ENCODE measurements at places on chromosomes 7 and 10.

DNA sequence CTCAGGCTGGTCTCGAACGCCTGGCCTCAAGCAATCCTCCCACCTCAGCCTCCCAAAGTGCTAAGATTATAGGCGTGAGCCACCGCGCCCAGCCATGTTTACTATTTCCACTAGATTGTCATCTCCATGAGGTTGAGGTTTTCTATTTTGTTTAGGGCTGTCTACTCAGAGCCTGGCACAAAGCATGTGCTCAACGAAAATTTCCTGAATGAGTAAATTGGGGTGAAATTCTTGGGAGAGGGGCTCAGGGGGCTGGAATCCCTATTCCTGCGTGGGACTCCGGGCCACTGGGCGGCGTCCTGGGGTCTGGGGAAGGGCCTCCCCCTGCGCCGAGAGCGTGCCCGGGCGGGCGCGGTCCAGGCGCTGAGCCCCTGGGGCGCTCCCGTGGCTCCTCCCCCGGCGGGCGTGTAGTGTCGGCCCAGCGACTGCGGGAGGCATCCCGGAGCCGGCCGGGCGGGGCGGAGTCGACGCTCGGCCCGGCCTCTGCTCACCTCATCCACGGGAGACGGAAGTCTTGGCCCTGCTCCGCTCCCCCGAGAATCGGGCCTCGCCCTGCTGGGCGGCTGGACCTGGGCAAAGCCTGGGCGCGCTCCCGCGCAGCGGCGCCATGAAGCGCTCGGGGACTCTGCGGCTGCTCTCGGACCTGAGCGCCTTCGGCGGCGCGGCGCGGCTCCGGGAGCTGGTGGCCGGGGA lies at the start of gene HPS6:
Gene HPS6, plus strand, starts transcription at position 482 of the 693 bp plus-strand sequence. Its CDS starts 126 bp downstream, at position 608.
- peak; percentile 95 for DNase-seq

GRCh38 chr7:74627661-74628411 lies 29.7 kb upstream of the GTF2I start:
- no peak for DNase-seq

DNA sequence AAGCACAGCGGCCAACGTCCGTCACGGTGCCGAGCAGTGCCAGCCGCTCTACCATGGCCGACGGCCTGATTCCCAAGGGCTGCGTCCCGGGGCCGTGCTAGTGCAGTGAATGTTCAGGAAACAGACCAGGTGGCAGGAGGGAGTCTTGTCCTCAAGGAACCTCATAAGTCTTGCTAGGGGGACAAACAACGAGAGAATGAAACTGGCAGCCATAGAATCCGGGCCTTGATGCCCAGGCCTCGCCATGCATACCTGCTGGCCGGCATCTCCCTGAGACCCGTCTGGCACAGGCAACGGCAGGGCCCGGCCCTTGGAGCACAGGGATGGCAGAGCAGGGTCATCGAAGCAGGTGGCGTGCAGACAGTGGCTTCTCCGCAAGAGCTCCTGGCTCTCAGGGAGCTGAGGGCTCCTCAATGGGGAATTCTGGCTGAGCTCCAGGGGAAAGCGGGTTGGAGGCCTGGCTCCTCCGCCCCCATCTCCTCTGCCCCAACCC lies 58.8 kb downstream of the DIP2C start:
- no peak for DNase-seq

- DNase-seq = peak; percentile 46
Observed at GRCh38 chr10:120012566-120012965, 120.0 kb downstream of the SEC23IP start.

- DNase-seq = no peak
Observed at GRCh38 chr10:79445977-79446757, 743 bp upstream of the ZCCHC24 start.

DNA sequence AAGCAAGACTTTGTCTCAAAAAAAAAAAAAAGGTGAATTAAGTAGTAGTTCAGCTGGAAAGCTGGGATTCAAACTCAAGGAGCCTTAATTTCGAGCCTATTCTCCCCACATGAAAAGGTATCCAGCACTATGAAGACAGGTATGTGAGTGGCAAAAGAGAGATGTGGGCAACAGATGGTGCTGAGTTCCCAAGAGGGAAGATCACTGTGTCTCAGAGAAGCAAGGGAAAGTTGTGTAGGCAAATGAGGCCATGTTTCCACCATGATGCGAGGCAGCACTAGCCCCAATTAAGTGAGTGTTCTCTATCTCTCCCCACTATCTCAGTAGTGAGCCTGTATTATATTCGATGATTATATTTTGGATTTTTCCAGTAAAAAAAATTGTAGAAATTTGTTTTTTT lies 19.8 kb upstream of the ST7 start:
- no peak for DNase-seq

GRCh38 chr10:131724891-131725580 lies 175.8 kb upstream of the PPP2R2D start:
- no peak for DNase-seq

DNA sequence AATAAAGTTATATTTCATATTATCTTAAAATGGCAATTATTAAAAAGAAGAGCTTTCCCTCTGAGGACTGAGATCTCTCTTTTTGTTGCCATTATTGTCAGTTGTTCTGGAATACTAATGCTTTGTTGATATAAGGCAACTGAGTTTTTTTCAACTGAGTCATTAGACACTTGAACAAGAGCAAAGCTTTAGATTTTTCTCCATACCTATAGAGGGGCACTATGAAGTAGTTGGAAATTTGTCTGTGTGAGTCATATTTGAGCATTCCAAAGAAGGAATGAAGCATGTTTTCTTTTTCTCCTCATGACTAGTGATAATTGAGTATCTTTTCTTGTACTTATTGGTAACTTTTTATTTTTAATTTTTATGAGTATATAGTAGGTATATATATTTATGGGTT lies 24.5 kb downstream of the RPA3 start:
- peak; percentile 68 for DNase-seq

GRCh38 chr10:114328441-114328812 lies 75.9 kb downstream of the AFAP1L2 start:
- DNase-seq = no peak

DNA sequence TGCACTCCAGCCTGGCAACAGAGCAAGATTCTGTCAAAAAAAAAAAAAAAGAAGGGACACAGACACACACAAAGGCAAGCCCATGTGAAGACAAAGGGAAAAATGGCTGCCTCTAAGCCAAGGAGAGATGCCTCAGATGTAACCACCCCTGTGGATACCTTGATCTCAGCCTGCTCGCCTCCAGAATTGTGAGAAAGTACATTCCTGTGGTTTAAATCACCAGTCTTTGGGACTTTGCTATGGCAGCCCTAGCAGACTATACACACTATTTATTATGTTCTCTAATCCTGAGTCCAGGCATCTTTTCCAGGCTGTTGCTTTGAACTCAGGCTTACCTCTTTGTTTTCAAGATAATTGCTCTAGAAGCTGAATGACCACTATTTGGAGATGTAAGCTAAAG lies 494.3 kb downstream of the GALNT17 start:
- DNase-seq = no peak

DNA sequence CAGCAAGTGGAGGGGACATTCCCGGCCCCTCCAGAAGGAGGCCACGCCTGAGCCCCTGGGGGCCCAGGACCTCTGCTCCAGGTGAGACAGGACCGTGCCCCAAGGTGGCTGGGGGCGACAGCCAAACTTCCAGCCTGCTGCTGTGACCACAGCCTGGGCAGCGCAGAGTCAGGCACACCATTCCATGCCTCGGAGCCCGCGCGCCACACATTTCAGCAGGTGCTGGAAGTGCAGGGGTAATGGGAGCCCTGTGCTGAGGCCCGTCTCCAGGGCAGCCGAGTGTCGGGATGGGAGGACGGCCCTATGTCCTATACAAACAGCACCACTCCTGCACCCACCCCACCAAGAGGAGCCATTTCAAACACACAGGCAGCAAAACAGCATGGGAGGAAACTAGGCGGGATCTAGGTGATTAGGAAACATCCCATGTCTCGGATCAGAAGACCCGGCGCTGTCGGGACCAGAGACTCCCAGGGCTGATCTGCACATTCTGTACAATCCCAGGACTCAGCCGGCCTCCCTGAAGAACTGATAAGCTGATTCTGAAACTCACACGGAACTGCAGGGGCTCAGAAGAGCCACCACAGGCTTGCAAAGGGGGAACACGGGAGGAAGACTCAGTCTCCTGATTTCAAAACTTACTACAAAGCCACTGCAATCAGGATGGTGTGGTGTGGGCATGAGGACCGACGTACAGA lies 272.3 kb downstream of the ELFN1 start:
- no peak for DNase-seq

DNA sequence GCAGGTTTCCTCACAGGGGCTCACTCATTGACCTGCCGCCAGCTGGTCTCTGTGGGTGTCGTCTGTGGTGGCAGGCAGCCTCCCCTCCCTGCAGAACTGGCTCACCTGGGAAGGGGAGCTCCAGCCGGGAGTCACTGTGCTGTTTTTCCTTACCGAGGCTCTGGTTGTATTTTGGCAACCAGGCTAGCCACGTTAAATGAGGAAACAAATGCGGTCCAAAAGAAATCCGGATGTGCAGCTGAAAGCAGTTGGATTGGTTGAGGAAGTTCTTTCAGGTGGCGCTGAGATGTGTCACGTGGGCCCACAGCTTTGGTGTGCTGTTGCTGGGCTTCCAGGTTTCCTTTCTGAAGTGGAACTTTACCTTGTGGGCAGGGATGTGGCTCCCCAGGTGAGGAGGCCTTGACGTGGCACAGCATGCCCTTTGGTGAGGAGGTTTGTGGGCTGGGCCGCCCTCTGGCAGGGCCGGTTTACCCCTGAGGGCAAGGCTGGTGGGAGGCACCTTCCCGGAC lies 14.2 kb downstream of the MTURN start:
- DNase-seq = peak; percentile 48

GRCh38 chr10:91049296-91049987 lies 128.6 kb upstream of the ANKRD1 start:
- no peak for DNase-seq

DNA sequence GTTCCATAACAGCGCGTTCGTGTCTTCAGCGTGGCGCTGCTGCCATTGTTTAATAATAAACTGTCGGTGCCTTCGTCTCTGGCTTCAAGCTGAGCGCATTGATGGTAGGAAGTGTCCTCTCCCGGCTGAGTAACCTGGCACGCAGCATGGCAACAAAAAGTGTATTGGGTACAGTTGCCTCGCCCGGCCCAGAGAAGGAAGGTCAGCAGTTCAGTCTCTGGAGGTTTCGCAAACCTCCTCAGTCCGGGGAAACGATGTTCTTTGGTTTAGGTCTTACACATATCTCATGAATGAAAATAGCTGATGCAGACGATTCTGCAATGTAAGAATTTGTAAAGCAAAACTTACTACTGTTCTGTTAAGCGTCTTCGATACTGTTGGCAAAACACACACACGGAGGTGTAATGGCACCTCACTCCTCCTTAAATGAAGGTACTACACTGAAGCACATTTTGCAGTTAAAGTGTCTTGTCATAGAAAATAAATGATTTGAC lies 739 bp upstream of the CCDC186 start:
- peak; percentile 60 for DNase-seq

- peak; percentile 42 for DNase-seq
Observed at GRCh38 chr10:47362199-47362598, 14.0 kb downstream of the RBP3 start.

- no peak for DNase-seq
Observed at GRCh38 chr7:11120068-11120664, 146.5 kb downstream of the PHF14 start.

DNA sequence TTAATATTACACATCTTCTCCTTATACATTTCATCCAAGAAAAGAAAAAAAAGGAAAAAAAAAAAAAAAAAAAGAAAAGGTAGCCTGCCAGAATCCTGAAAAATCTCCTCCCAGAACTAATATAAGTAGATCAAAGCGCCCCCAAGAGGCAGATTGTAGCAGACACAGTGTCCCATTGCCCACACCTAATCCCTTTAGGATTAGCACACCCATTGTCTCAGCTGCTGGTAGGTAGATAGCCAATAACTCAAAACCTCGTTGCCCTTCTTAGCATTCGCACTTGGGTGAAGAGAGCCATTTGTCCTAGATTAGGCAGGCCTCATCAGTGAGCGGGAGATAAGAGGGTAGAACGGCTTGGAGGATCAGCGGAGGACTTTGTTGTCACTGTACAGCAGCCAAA lies 100.2 kb upstream of the SORCS1 start:
- DNase-seq = no peak

DNA sequence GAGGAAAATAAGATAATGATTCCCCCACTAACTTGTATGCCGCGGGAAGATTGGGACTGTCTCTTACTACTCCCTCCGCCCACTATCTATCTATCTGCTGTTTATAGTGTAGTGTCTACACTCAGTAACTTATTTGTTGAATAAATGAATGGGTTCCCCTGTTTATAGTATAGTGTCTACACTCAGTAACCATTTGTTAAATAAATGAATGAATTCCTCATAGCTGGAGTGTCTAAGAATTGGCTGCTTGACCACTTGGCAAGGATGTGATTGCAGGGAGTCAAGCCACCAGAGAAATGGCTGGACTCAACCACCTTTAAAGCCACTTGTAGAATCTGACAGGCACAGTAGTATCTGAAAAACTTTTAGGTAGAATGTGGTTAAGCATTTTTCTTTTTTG lies 147.1 kb downstream of the TRIL start:
- DNase-seq = no peak

- DNase-seq = peak; percentile 14
Observed at GRCh38 chr7:77393954-77394353, 22.2 kb downstream of the GSAP start.
